Progenitor cell of endocrine pancreas (in vitro differentiated cells): ENCODE measurements at places on chromosomes 6 and 20.

DNA sequence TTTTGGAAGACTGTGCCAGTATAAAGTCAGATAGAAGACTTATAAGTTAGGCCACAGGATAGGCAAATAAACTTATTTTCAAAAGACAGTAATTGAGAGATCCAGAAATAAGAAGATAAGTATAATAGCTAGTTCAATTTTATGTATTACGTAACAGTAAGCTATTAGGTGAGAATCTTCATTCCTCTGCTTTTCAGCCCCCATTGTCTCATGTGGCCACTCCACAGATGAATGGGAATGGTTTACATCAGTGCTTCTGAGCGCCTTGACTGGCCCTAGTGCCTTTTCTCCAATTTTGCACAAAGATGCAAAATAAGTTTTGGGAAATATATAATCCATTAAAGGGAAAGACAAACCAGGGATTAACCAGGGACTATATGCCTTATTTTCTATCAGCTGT, 550.5 kb downstream of the MMUT start:
- no peak for DNase-seq

DNA sequence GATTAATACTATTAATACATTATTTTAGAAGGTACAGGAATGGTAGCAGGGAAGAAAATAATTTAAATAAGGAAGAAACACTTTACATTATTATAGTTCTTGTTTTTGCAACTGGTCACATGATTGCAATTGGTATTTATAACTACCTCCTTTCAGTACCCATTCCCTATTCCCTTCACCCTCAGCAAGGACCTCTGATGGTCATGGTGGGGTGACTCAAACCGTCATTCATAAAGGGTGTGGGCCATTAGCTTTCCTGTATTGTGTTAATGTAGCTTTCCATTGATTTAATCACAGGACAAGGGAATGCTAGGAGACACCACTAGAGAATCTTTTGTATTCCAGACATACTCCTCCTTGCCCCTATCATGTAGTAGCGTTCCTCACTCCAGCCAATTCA, 47.2 kb upstream of the TMEM244 start:
- DNase-seq = no peak

- no peak for DNase-seq
Measured at GRCh38 chr20:59378396-59378795, 78.0 kb downstream of the EDN3 start.

DNA sequence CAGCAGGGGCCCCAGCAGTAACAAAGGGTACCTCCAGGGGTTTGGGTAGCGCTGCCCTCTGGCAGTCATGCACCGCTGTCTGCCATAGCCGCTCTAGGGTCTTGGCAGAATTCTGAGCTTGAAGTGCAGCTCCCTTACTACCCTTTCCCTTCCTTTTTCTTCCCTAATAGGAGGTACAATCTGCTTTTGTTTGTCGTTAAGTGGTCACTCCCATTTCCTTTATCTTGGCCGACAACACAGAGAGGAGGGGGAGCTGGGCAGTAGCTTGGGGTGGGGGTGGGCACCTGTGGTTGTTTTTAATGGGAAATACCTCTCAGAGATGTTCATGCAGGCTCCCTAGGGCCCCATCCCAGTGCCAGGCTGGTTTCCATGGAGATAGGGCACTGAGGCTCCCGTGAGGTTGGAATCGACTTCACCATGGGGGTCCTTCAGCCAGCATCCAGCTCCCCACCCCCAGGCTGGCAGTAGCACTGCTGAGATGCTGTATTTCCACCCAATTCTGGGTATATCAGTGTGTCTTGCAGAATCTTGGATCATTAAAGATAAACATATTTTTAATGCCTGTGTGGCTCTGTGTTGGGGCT, 18.6 kb downstream of the CCDC167 start:
- DNase-seq = no peak
